ENCODE measurements at places on chromosomes 16 and 17.

- peaks cover 41% of the 10 kb centered on the region for H3K4me1 ChIP-seq
- peak overlapping the region; percentile 96 for H3K4me3 ChIP-seq
- H3K27me3 ChIP-seq, result peaks cover 6% of the 10 kb centered on the region
These were observed 1.6 kb downstream of the BAHCC1 start for GRCh38 chr17:81396722-81397313.

DNA sequence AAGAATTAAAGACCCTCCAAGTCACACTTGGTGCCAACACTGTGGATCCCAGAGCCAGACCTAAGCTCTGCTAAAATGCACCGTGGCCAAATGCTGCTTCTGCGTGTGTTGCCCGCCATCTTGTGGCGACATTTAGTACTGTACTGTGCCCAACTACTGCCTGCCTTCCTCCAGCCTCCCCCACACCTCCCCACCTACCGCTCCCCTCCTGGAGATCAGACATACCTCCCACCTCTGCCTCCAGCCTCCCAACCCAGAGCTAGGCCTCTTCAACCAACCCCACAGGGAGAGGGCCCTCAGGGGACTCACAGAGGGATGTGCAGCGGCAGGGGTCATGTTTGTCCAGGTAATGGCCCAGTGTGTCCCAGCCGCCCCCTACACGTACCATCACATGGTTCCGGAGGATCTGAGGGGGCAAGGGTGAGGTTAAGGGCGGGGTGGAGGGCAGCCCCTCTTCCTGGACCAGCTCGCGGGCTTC is 5.5 kb downstream of the GAS2L2 start:
- H3K36me3 ChIP-seq, result no peaks in the 10 kb centered on the region
- H3K27ac ChIP-seq, result no peak overlapping the region
- DNase-seq, result peak; percentile 84
- H3K4me3 ChIP-seq, result no peak overlapping the region
- H3K4me1 ChIP-seq, result peaks cover 33% of the 10 kb centered on the region

DNA sequence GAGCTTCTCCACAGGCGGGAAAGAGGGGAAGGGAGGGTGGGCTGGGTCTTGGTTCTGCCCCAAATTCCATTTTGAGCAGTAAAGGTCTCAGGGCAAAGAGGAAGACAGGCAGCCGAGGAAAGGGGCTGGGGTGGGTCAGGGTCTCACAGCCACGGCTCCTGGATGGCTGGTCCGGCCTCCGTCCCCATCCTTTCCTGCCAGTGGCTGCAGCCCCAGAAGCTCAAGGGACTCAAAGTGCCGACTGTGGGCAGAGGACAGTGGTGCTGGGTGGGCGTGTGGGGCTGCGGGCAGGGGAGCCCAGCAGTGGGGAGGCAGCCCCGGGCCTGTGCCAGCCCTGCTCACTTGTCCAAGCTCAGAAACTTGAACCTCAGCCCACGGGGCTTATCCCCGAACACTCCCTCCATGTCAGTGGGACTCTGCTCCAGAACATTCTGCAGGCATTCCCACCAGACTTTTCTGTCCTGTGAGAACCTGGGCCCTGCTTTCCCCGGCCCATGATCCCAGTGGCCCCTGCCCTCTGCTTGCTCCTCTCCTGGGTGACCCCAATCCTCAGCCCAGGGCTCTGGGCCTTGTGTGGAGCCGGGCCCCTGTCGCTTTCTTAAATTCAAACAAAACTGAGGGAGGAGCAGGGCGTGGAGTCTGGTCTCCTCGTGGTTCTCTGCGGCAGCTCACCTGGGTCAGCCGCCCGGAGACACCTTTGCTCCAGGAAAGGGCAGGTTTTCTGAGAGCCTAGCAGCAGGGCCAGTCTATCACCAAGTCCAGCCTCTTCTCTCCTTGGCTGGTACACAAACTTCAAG is 117.8 kb upstream of the METRNL start:
- peaks cover 20% of the 10 kb centered on the region for H3K36me3 ChIP-seq
- no peak for DNase-seq
- peaks cover 12% of the 10 kb centered on the region for H3K4me1 ChIP-seq
- H3K4me3 ChIP-seq, result no peak overlapping the region
- H3K27me3 ChIP-seq, result peaks cover 8% of the 10 kb centered on the region

- peaks cover 32% of the 10 kb centered on the region for H3K27me3 ChIP-seq
- no peak for DNase-seq
- H3K4me1 ChIP-seq, result peaks cover 41% of the 10 kb centered on the region
- H3K27ac ChIP-seq, result no peak overlapping the region
These were observed 18.1 kb upstream of the MTMR4 start for GRCh38 chr17:58532555-58532951.
